Frontal cortex (tissue), 4 donors: ENCODE measurements at places on chromosomes 5 and 9. TPM values are rescaled to one million over a fixed set of nuclear protein-coding genes. Genes with fewer than 3 reads are reported as not detected.

- no peak for DNase-seq
These were observed 467.7 kb upstream of the MEF2C start for GRCh38 chr5:89350684-89351083.

- no peak for DNase-seq
These were observed 164.7 kb downstream of the TMEM167A start for GRCh38 chr5:82912462-82912861.

DNA sequence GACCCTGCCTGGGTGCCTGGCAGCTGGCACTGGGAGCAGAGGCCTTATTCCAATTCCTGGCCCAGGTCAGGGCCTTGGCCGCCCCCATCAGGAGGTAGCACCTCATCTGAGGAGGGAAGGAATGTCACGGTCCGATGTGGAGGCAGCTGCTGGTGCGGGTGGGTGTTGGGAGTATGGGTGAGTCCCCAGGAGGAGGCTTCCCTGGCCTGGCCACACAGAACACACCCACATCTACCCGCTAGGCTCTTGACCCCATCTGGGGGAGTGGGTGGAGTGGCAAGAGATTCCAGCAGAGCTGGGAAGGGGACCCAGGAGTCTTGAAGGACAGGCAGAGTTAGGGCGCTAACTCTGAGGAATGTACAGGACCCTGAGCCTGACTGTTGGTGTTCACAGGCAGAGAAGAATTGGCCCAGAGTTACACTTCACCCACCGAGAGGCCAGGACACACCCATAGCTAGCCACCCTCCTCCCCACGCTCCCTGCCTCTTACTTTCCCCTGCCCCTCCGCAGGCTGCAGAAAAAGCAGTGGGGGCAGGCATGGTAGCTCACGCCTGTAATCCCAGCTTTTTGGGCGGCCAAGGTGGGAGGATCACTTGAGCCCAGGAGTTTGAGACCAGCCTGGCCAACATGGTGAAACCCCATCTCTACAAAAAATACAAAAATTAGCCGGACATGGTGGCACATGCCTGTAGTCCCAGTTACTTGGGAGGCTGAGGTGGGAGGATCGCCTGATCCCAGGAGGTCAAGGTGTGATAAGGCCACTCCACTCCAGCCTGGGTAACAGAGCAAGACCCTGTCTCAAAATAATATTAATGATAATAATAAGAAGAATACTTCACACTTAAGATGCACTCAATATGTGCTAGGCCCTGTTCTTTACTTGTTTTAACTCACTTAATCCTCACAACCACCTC is 6.0 kb downstream of the OLFML2A start:
- no peak for DNase-seq

DNA sequence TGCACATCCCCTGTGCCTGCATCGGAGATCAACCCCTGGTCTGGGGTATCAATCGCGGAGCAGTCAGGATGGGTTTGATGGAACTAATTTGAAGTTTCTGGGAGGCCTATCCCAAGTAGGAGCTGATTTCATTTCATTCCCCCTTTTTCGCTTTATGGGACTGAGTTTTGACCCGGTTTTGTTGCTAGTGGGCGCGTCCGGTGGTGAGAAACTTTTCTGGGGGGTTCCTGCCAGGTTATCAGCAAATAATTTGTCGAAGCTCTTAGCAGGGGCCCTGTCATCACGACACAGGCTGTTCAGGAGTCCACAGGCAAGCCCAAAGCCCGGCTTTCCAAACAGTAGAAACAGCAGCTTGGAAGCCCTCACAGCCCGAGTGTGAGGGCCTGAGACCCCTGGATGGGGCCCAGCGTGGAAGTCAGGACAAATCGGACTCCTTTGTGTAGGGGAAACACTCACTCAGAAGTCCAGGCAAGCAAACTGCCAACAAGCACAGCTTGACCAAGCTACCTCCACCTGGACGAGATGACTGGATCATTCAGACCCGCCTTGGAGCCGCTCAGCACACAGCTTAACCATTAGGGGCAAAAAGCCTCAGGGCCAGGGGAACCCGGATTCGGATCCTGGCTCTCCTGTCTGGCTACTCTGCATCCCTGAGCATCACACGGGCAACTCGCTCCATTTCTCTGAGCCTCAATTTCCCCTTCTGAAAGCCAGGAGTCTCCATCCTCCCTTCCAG is 64.4 kb upstream of the BARHL1 start:
- DNase-seq = no peak

The GABRA6 gene
- total RNA-seq = under 0.01 TPM

The PARP8 gene
- total RNA-seq = 48.5 TPM
